ENCODE measurements at places on chromosomes 12 and 14. TPM values are rescaled to one million over a fixed set of nuclear protein-coding genes. Genes with fewer than 3 reads are reported as not detected.

DNA sequence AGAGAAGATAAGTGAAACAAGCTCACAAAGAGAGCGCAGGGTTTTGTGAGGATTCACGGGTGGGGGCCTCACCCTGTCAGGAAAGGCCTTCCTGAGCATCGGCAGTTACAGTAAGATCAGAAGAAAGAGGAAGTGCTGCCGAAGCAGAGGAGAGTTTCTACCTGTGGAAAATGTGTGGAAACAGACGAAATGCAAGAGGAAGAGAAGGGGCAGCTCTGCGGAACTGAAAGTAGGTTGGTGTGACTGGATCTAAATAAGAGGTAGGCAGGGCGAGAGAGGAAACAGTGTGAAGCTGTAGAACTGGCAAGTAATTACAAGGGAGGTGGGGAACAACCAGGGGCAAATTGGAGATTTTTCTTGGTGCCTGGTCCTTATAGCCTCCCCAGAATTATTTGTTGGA is 2.6 kb downstream of the GPR68 start:
- H3K36me3 ChIP-seq, result no peaks in the 10 kb centered on the region
- no peak for DNase-seq
- no peak overlapping the region for H3K4me3 ChIP-seq
- H3K4me1 ChIP-seq, result no peaks in the 10 kb centered on the region
- peaks cover 5% of the 10 kb centered on the region for H3K27me3 ChIP-seq
- H3K27ac ChIP-seq, result no peak overlapping the region

DNA sequence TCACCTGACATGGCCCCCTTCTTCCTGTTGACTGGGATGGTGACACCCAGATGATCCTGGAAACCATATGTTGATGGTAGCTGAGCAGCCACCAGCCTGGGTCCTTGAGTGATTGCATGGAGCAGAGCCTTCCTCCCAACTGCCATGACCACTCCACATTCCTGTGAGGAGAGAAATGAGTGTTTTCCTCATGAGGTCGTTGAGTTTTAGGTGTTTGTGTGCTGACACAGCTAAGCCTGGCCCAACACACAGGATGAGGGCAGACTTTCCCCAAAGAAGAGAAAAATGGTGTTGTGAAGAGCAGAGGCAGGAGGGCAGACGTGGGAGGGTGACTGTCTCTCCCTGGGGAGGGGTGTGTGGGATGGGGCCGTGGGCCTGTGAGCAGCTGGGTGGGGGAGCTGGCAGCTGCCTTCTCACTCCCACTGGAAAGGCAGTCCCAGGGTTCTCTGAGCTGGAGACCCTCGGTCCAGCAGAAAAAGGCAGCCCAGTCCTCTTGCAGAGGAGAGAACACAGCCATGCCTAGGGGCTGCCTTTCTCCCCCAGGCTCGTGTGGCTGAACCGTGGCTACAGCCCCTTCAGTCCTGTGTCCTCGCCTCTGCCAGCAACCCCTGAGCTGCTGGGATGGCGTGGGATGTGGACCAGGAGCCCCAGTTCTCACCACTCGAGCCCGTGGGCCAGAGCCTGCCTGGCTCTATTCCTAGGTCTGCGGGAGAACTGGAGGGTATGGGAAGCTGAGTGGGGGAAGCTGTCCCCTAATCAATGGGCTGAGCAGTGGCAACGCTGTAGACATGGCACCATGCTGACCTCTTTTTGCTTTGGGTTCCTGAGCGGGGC is 257.0 kb downstream of the ADGRD1 start:
- DNase-seq, result no peak
- H3K27ac ChIP-seq, result no peak overlapping the region
- no peaks in the 10 kb centered on the region for H3K27me3 ChIP-seq
- peaks cover 3% of the 10 kb centered on the region for H3K4me1 ChIP-seq
- no peak overlapping the region for H3K4me3 ChIP-seq
- H3K36me3 ChIP-seq, result no peaks in the 10 kb centered on the region

GRCh38 chr12:53479331-53479730 is 19.9 kb downstream of the MAP3K12 start:
- DNase-seq, result no peak
- no peak overlapping the region for H3K27ac ChIP-seq
- H3K36me3 ChIP-seq, result peaks cover 94% of the 10 kb centered on the region
- H3K27me3 ChIP-seq, result no peaks in the 10 kb centered on the region
- H3K4me3 ChIP-seq, result no peak overlapping the region

Gene IAPP
- polyA plus RNA-seq, result 0.10 TPM

- no peak overlapping the region for H3K4me3 ChIP-seq
- no peak overlapping the region for H3K27ac ChIP-seq
- peaks cover 2% of the 10 kb centered on the region for H3K36me3 ChIP-seq
- peaks cover 3% of the 10 kb centered on the region for H3K4me1 ChIP-seq
Measured at GRCh38 chr14:95305145-95305544, 14.6 kb downstream of the CLMN start.
